Hematopoietic multipotent progenitor cell treated with erythropoietin and hydrocortisone succinate and interleukin-3 and kit ligand, for 15 days (in vitro differentiated cells): ENCODE measurements at places on chromosomes 5 and 9.

GRCh38 chr9:136745389-136746154, 2.8 kb downstream of the LCN6 start:
- no peak for DNase-seq

DNA sequence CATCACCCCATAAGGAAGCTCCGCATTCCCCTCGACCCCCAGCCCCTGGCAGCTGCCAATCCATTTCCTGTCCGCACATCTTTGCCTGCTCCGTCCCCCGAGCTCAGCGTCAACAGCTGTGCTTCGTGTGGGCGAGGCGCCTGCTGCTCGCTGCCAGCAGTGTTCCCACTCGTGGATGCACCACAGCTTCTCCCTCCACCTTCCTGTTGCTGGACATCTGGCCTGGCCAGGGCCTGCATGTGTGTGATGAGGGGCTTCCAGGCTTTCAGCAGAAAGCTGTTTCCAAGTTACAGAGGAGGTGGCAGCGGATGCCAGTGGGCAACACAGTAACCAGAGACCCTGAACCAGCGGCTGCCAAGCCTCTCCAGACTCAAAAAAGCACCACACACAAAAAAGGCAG, 86.0 kb downstream of the PRRT1B start:
- no peak for DNase-seq

GRCh38 chr5:149561848-149562247, 10.6 kb upstream of the CSNK1A1 start:
- no peak for DNase-seq

DNA sequence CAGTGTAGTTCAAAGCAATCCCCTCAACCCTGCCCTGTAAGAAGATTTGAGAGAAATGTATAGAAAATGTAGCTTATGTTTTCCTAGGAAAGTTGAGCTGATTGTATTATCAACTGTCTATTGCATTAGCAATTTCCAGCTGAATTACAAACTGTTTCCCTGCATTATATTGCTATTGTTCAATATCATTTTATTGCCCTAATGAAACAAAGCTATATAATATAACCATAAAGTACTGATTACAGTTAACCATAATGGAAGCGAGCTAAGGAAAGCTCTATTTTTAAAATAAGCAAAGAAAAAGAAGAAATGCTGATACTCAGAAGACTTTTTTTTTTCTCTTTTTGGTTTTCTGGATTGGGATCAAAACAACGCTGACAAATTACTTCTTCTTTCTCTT, 228.3 kb downstream of the EFNA5 start:
- DNase-seq = no peak

- no peak for DNase-seq
These were observed 142.7 kb downstream of the MLLT3 start for GRCh38 chr9:20479419-20480155.

GRCh38 chr5:80417973-80418372, 10.1 kb downstream of the ZFYVE16 start:
- no peak for DNase-seq

- DNase-seq = no peak
These were observed 24.6 kb downstream of the LOX start for GRCh38 chr5:122053181-122054109.

- DNase-seq = no peak
These were observed 10.1 kb upstream of the IRX4 start for GRCh38 chr5:1892685-1893445.

GRCh38 chr5:109833946-109834345, 144.2 kb downstream of the MAN2A1 start:
- DNase-seq = no peak

GRCh38 chr9:79980432-79980831, 408.7 kb downstream of the TLE4 start:
- DNase-seq = no peak
